ENCODE measurements at places on chromosomes 6 and 20. TPM values are rescaled to one million over a fixed set of nuclear protein-coding genes. Genes with fewer than 3 reads are reported as not detected.

ZC3H12D gene
- 0.86 TPM for total RNA-seq

ID4 gene
- 0.70 TPM for total RNA-seq

ERVFRD-1 gene
- 0.08 TPM for total RNA-seq

GLO1 gene
- total RNA-seq, result 36.7 TPM

PGC gene
- 0.63 TPM for total RNA-seq

GRCh38 chr6:2579241-2579761 is 171.4 kb downstream of the MYLK4 start:
- DNase-seq, result no peak

- no peak for DNase-seq
These were observed 104.9 kb downstream of the TFAP2C start for GRCh38 chr20:56733967-56734366.

All from left lobe of liver (tissue), 2 donors.